ENCODE measurements at places on chromosomes 2 and 18.

- no peak for DNase-seq
Measured at GRCh38 chr2:41900101-41900577, 147.7 kb upstream of the PKDCC start.

DNA sequence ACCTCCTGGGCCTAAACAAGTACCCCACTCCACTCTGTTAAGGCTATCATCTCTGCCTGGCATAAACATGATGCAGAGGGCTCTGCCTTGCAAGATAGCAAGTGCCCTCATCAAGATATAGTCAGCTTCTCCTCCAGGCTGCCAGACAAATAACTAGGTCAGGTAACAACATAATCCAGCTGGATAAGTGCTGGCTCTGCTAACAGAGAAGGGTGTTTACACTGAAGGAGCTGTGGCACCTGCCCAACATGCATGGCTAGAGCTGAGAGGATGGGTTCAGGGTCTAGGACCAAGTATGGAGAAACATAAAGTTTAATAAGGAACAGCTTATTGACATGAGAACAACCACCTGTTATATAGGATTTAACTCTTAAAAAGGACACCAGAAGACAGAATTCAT lies 42.8 kb downstream of the DLGAP1 start:
- DNase-seq, result no peak

GRCh38 chr2:34738691-34739090 lies 1139.6 kb upstream of the FAM98A start:
- no peak for DNase-seq

DNA sequence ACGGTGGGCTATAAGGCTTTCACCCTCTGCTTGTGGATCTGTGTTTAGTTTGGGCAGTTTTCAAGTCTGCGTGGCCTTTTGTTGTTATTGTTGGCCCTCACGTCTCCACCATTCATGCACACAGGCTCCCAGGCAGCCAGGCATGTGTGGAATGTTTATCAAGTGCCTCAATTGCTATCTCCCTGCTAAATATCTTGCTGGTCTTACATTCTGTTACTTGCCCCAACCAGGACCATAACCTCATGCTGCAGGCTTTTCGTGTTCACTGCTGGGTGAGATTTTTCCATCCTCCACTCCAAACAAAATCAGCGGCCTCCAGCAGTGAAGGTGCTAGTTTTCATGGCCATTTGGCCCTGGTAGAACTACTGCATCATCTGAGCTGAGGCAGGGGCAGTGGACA lies 63.0 kb upstream of the DSC1 start:
- DNase-seq, result no peak

DNA sequence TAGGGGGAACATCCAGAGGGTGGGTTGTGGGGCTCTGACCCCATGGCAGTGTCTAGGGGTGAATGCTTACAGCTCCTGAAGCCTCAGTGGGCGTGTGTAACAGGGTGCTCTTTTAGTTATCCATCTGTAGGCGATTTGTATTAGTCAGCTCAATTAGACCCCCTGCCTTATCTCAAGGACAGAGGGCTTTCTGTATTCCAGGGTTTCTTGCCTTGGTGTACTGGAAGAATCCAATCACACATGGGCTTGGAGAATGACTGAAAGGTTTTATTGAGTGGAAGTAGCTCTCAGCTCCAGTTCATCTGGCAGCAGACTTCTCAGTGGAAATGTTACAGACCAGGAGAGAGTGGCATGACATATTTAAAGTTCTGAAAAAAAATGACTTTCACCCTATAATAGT lies 334.0 kb upstream of the GCFC2 start:
- DNase-seq, result no peak

- DNase-seq, result no peak
Measured at GRCh38 chr18:74834424-74835309, 237.0 kb downstream of the ZNF407 start.

- no peak for DNase-seq
Measured at GRCh38 chr18:26778054-26778393, 87.5 kb downstream of the AQP4 start.

- no peak for DNase-seq
Measured at GRCh38 chr2:127572841-127573240, 37.4 kb downstream of the MYO7B start.

DNA sequence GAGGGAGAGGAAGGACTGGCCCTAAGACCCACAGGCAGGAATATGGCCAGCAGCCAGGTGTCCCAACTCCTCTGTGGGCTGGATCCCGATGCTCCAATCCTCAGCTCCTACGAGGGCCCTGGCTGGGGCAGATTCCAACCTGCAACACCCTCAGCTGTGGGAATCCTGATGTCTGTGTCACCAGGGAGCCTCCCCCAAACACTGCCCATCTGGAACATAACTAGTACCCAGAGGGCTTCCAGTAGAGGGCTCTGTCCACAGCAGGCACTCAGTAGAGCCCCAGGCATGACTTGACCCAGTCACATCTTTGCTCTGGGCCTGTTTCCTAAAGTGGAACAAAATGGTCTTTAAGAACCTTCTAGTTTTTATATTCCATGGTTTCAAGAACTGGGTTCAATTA lies 20.6 kb upstream of the LOXHD1 start:
- DNase-seq, result no peak

DNA sequence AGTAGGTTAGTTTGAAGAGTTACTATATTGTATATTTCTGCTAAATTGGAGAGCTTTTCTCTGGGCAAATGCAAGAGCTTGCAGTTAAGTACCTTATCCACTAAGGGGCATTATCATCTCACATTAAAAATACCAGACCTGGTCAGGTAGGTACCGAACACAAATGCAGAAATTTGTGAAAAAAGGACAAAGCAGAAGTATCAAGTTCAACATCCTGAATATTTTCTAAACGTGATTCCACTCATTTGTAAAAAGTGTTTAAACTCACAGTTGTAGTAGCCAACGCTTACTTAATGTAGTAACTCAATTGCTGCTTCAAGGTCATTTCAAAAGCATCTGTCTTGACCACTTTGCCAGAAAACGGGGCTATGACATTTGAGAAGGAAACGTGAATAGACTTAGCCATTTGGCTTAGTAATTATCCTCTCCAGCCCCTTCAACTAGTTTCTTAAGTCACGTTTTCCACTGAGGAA lies 52.1 kb downstream of the CYRIA start:
- DNase-seq, result peak; percentile 5

- no peak for DNase-seq
Measured at GRCh38 chr2:191304939-191305875, 60.0 kb downstream of the MYO1B start.

GRCh38 chr18:45619062-45619825 lies 4.0 kb downstream of the SLC14A2 start:
- no peak for DNase-seq

DNA sequence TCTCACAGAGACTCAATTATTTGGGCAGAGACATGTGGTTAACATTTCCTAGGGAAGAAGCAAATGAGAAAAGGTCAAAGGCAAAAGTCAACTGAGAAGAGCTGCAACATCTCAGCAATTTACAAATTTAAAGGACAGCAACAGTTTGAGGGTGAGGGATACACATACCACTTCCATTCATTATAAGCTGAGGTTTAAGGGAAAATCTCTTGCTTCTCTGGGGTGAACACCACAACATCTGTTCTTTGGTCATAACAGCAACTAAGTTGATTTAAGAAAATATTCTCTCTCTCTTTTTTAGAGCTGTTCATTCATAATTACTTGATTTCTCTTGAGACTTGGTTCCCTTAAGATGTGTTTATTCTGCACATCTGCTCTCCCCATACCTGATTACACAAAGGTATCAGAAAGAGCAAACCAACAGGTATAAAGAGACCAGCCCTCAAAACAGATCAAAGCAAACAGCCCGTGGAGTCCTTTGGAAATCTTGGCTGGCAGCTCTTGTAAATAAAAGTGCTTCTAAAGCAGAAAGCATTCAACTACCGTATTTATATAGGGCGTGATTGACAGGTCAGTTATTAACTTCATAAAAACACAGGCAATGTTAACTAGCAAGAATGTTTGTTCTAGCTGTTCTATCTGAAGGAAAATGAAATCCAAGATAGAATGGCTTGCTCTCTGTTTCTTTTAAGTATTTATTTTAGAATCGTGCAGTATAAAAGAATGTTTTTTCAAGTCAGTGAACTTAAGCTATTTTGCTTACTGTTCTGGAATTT lies 132.8 kb downstream of the THADA start:
- no peak for DNase-seq

All from hematopoietic multipotent progenitor cell treated with erythropoietin and hydrocortisone succinate and interleukin-3 and kit ligand, for 17 days (in vitro differentiated cells).